ENCODE measurements at places on chromosomes 1 and 21. TPM values are rescaled to one million over a fixed set of nuclear protein-coding genes. Genes with fewer than 3 reads are reported as not detected.

Gene RGS13
- total RNA-seq, result not detected

Gene TMEM81
- total RNA-seq, result not detected

Gene C1orf94
- not detected for total RNA-seq

Gene CD84
- 8.6 TPM for total RNA-seq

Gene SLC9C2
- not detected for total RNA-seq

Gene USH2A
- total RNA-seq, result not detected

Gene SLC5A9
- 3.0 TPM for total RNA-seq

Gene SLC35E2B
- total RNA-seq, result 101 TPM

Measured in transverse colon (tissue), 4 donors.